ENCODE measurements at places on chromosomes 16 and 17.

DNA sequence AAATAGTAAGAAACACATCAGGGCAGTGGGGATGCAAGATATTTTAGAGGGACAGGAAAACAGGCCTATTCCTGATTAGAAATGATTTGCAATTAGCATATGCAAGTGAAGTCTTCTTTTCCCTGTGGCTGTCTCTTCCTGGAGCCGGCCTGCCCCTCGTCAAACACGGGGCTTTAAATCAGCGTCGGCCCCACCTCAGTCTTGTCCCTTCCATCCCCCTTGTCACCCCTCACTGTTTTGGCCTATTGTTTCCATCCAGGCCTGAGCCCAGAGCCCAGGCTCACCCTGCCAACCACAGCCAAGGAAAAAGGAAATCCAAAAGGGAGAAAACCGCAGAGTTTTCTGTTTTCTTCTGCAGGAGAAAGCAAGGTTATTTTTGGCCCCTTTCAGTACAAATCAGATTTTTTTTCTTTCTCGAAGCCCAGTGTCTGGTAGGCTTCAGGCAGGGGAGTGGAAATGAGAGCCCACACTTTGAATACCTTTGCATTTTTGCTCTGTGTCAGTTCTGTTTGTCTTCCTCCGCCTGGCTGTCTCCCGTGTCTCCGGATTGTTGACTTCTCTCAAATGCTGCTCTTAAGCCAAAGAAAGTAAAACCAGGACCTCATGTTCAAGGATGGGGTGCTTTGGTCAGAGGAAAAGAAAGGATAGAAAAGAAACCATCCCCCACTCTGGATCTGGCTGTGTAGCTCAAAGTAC lies 399.9 kb upstream of the CDH11 start:
- DNase-seq = no peak

- DNase-seq = no peak
Measured at GRCh38 chr17:2040942-2041560, 771 bp upstream of the OVCA2 start.

DNA sequence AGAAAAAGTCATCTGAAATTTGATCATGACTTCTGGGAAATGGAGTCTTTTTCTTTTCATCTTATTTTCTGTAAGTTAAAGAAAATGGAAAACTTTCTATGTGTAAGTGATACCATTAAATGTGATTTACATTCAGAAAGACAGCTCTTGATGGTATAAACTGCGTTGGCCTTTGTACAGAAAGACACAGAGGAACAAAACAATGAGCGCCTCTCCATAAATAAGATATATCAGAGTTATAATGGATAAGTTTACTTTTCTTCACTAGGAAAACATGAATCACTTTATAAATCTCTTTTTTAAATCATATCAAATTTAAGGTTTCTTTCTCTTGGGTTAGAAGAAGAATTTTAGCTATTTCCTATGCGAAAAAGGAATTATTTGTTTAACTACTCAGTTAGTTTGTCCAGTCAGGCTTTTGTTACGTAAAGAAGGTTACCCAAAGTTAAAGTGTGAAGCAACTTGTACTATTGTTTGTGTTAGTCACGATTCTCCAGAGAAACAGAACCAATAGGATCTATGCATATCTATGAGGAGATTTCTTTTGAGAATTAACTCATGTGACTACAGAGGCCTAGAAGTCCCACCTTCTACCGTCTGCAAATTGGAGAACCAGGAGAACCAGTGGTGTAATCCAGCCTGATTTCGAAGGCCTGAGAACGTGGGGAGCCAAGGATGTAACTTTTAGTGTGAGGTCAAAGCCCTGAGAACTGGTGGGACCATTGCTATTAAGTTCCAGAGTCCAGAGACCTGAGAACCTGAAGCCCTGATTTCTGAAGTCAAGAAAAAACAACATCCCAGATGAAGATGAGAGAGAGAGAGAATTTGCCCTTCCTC lies 295.4 kb upstream of the KCNJ16 start:
- no peak for DNase-seq

DNA sequence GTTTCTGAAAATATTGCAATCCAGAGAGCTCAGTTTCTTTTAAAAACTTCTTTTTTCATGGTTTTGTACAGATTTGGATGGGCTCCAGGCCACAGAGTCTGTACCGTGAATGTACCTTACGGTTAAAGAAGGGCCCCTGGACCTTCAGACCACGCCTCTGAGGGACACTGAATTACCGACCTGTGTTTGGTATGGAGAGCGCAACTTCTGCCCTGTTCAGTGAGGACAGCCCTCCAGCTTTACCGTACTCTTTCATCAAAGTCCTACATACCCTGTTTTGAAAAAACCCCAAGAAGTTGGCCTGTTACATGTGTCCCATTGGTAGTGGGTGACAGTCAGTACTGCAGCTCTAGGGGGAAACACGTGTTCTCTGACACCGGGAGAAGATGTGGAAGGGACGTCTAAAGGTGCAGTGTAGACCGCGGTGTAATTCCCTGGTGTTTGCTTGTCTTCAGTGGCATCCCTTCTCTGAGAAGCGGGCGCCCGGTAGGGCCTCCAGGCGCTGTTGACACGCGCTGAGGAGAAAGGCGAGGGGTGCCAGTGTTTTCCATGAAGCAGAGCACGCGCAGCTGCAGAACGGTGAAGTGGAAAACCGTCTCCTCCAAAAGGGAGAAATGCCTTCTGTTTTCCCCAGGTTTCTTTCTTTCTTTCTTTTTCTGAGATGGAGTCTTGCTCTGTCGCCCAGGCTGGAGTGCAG lies 6.2 kb downstream of the PGS1 start:
- no peak for DNase-seq

DNA sequence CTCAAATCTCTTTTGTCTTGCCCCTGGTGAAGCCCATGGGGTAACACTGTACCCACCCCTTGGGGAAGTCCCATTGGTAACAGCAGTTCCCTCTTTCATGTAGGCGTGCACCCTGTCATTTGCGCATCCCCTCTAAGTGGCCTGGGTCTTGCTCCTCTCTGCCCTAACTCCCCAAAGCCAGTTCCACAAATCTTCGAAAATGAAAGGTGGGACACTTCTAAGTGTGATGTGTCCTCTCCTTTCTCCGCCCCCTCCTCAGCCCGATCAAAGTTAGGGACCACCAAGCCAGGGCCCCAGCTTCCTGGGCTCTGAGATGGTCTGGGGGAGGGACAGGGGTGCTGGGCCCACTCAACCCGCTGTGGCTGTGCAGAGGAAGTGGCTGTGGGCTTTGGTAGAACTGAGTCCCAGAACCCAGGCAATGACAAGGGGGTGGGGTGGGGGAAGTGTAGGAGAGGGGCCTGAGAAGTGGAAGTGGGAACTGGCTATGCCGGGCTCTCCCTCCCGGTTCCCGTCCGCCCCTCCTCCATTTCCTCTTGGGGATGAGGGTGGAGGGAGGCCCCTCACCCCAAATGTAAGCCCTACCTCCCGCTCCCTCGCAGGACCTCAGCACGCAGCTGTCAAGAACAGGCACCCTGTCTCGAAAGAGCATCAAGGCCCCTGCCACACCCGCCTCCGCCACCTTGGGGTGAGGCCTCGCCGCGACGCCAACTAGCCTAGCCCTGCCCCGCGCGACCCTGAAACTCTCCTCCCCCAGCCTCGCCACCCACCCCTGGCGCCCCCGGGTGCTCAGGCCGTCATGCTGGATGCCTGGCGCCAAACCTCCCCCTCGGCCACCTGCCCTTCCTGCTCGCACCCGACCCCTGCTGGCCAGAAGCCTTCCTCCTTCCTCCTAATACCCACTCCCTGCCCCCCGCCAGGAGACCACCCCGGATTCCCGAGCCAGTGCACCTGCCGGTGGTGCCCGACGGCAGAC lies 8.7 kb downstream of the ABI3 start:
- DNase-seq = no peak

DNA sequence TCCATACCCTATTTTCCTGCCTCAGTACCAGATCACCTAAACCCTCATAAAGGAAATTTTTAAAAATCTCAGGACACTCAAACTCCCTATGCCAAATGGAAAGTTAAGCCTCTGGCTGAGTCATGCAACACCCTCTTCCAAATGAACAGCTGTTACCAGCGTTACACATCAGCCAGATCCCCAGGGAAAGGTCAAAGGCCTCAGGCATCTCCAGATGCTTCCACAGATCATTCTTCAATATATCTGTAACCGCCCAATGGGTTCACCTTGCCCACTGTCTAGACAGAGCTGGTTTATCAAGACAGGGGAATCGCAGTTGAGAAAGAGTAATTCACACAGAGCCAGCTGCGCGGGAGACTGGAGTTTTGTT lies 29.1 kb upstream of the SHCBP1 start:
- DNase-seq = no peak

DNA sequence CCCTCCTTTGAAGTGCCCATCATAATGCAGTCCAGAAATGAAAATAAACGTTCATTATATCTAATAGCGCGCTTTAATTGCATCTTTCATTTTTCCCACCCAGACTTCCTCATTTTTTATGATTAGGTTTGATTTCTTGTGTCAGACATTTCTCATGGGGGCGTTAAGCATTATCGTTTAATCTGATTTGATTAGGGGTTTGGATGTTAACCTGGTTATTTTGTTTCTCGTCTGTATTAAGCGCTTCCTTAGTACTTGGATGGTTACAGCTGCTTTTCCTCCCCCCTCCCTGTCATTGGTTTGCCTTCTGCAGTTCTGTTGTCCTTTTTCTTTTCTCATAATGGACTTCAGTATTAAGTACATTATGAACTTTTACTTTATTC lies 540 bp downstream of the MFSD11 start:
- DNase-seq = no peak

DNA sequence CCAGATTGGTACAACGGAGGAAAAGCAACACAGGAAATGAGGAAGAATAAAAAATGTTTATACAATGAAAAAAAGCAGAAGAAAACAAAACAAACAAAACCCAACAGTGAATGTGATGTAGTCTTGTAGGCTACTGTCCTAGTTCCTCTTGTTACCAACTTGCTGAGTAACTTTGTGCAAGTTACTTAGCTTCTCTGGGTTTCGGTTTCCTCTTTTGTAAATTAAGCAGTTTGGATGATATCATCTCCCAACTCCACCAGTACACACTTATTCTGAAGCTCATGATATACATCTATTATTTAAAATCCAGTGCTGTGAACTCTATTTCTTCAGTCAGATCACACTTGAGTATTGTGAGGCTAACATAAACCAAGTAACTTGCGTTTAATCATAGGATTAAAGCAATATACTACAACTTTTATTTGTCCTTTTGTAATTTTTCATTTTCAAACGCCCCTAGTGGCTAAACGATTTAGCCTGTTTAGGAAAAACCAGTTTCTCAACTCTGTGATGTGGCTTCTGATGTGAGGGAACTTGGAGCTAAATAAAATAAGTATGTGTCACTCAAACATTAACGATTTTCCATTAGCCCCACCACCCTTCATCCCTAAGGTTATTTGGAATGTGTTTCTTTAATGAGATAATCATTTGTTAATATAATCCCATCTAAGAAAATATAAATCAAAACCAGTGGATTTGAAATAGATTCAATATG lies 1.4 kb upstream of the UNK start:
- no peak for DNase-seq

DNA sequence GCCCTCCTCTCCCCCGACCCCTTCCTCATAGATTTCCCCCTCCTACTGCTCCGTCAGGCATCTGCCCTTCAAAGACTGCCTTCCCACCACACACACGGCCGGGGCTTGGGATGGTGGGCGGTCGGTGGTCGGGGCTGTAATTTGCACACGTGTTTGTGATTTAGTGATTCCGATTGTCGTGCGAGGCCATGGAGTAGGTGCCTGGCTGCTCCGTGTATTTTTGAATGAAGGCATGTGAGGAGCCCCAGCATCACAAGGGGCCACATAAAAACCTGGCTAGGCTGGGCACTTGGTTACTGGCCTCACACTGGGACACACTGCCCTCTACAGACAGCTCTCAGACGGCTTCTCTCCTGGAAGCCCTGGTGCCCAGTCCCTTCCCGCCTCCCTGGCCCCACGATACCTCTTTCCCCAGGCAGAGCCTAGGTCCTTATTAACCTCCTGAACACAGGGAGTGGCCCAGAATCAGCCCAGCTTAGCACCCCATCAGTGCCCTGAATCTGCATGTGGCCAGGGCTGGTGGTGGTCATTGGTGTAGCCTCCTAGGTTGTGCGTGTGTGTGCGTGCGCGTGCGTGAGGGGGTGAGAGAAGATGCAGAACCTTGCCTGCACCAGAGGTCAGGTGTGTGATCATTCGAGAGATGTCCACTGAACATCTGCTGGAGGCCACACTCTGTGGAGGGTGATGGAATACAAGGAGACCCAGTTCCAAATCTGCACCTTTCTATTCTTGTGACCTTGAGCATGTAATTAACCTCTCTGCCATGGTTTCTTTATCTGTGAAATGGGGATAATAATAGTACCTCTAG lies 1.3 kb upstream of the SOCS1 start:
- DNase-seq = no peak

DNA sequence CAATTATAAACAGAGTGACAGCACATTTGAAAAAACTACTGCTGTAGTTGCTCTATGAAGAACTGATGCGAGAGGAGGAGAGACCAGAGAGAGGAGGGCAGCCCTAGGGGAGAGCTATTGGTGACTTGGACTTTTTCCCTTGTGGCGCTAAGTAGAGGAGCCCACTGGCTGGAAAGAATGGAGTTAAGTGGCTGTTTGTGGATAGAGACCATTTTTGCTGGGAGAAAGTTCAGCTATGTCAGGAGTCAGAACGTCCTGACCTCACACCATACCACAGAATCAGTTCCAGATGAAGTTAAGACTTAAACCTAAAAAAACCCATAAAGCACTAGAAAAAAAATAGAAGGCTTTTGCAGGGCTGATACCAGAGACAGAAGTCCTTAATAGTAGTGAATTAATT lies 2.0 kb downstream of the POLR2A start:
- no peak for DNase-seq

GRCh38 chr17:20952183-20952582 lies 90.6 kb downstream of the USP22 start:
- DNase-seq = no peak

DNA sequence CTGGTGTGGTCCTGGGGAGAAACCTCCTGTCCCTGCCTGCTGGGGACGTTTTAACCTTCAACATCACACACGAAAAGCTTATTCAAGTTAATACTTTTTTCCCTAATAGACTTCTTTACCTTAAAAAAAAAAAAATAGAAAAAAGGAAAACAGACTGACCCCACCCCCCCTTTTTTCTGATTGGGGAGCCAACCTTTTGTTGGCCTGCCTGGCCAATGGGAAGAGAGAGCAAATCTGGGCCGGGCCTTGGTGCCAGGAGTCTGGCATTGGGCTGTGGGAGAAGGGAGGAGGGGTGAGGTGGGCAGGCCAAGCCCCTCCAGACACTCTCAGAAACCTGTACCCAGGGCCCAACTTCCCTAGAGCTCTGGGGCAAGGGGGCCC lies 3.0 kb downstream of the CBX8 start:
- no peak for DNase-seq

DNA sequence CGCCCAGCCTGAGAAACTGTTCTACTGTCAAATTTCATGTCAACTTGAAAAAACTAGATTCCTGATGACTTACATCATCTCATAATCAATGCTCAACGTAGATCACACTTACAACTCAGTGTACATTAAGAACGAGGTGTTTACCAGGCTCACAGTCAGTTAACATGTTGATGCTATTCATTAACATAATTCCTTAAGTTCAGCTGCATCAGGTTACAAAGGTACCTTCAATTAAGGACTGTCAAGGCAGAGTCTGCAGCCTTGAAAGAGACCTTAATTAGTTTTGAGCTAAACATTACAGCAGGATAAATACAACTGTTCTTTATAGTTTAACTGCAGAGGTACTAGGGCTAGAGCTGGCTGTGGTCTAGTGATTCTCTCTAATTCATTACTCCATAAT lies 1.9 kb downstream of the GNA13 start:
- DNase-seq = no peak

GRCh38 chr17:61393904-61394629 lies 5.6 kb upstream of the TBX2 start:
- no peak for DNase-seq

All from cortex of kidney (tissue), 1 donor.